Osteoblast (primary cell): ENCODE measurements at places on chromosomes 6 and 20.
A peak's percentile ranks its signal among the peaks of the same experiment; 100 is the strongest.

GRCh38 chr6:79782792-79783580 lies 151.9 kb downstream of the SH3BGRL2 start:
- DNase-seq: no peak

DNA sequence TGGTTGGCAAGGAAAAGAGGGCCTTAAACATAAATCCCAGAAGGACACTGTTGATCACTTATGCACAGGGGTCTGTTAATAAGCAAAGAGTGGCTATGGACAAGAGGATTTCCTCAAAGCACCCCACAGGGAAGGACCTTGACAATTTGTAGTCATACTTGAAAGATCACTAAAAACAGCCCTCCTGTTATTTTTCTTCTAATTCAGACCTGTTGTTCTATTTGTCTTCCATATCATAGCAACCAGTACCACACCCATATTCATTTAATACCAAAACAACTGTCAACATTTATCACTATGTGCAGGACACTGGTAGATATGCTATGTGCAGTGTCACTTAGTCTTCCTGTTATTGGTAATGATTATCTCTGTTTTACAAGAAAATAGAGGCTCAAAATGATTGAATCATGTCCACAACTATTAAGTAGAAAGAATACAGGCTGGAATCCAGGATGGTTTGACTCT lies 3.2 kb upstream of the DYNLRB1 start:
- no peak for DNase-seq

DNA sequence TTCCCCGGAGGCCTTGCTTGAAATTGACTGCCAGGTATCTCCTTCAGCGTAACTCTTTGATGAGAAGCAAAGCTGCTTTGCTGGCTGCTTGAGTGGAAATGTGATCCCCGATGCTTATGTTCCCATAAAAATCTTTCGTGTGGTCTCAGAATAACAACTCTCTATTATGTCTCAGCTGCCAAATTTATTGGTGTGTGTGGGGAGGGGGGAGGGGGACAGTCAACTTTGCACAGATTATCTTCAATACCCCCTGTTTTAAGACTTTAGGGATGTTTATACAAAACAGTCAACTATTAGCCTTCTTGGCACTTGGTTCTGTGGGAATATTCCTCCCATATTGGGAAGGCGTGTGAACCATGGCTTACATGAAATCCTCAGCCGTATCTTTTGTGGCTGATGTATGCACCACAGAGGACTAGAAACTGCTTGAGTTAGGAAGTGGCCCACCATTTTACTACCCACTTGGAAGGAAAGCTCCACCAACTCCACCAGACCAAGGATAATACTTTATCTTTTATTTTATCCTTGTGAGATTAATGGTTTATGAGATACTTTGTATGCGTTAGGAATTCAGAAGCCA lies 101.5 kb upstream of the SLC24A3 start:
- DNase-seq: no peak

DNA sequence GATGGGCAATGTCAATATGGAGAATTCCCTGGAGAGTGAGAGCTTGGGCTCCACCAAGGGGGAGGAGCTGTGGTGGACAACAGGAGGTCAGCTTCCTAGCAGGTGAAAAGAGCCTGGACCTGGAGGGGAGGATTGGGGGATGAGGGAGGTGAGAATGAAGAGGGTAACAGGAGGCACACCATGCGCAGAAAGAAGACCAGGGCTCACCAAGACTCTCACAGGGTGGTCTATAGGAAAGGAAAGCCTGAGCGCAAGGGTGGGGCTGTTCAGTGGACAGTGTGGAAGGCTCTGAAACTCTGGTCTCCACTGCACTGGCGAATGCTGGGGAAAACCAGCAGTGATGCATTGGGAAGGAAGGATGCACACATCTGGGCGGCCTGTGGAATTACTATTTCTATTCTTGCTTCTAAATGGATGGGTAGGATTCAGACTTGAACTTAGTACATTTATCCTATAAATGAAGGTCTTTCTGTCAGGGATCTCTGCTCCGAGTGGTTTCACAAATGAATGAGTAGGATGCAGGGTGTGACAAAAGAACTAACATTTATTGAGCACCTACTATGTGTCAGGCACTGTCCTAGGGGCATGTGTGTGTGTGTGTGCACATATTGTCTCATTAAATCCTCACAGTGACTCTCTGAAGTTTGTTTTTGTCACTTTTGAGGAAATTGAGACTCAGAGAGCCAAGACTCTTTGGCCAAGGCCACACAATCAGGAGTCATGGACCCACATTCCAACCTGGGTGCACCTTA lies 152.7 kb downstream of the CD83 start:
- no peak for DNase-seq

DNA sequence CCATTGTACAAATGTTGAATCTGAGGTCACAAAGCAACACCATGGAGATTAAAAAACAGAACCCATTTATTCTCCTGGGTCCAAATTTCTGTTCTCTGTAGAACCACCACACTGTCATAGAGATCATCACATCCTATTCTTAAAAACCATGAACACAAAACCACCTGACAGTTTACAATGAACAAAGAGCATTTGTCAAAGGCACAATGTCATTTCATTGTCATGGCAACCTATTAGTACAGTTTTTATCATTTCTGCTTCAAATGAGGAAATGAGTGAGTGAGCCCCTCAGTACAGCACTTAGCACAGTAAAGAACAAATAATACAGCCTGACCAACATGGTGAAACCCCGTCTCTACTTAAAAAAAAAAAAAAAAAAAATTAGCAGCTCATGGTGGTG lies 23.1 kb upstream of the LAMP5 start:
- no peak for DNase-seq

GRCh38 chr6:41791984-41792383 lies 4.5 kb downstream of the TOMM6 start:
- DNase-seq: no peak

GRCh38 chr6:167416676-167417430 lies 92.0 kb downstream of the TTLL2 start:
- DNase-seq: no peak

- no peak for DNase-seq
Observed at GRCh38 chr6:33505548-33506370, 51.4 kb downstream of the ZBTB9 start.

DNA sequence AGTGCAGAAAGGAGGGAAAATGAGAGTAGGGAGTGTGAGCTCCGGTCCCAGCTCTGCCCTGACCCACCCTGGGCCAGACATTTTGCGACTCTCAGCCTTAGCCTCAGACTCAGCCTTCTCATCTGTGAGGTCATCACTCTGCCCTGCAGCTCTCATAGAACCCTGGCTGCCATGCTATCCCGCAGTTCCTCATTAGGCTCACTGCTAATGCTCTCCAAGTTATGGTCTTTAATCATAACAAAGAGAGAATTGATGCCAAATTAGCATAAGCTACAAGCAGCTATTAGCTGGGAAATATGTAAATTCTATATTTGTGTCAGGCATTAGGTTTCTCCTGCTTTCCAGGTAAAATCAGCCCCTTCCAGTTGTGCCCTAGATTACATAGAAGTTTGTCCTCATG lies 46.5 kb upstream of the MLN start:
- DNase-seq: peak; percentile 13

- DNase-seq: peak; percentile 58
Observed at GRCh38 chr6:1736346-1737105, 126.8 kb downstream of the FOXC1 start.

- no peak for DNase-seq
Observed at GRCh38 chr6:119353696-119354095, 4.1 kb upstream of the MAN1A1 start.

DNA sequence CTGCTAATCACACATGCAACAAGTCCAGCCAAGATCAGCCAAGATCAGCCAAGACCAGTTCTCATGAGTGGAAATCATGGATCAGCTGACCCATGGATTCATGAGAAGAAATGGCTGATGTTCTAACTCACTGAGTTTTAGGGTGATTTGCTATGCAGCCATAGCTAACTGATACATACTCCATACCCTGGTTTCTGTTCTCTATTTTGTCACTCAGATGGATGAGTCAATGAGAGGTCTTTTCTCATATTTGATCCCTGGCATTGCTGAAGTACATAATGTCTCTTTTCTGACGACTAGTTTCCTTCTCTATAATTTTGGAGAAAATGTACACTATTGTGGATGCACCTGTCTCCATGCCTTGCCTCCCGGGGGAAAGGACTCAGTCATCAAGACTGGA lies 118.4 kb upstream of the LY86 start:
- DNase-seq: no peak

DNA sequence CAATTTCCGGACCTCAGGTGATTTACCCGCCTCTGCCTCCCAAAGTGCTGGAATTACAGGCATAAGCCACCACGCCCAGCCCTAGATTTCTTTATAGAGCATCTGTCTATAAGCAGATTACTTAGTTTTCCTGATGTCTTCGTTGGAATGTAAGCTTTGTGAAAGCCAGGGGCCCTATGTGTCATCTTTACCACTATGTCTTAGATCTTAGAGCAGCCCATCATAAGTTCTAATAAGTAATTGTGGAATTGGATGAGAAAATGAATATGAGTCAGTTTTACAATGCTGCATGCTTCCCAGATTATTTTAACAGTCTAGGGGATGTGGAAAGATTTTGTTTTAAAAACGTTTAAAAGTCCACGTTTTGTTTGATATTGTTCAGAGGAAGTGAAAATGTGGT lies 9.1 kb upstream of the ZBTB2 start:
- DNase-seq: peak; percentile 86

DNA sequence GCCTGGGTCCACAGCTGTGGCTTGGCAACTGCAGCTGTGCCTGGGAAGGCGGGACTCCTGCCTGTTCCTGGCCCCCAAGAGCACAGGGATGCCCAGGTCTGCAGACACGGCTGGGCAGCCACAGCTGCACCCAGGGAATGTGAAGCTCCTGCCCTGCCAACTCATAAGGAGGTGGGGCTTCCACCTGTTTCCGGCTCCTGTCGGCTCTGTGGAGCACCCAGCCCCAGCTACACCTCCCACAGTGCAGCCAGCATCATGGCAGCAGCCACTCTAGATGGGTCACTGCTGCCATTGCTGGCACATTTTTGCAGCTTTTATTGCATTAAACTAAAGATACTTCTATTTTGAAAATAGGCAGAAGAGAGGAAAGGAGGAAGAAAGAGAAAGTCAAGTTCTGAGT lies 207.9 kb downstream of the SAMD5 start:
- DNase-seq: no peak

GRCh38 chr6:48389146-48390043 lies 278.4 kb upstream of the PTCHD4 start:
- no peak for DNase-seq

- peak; percentile 86 for DNase-seq
Observed at GRCh38 chr6:24205020-24205492, 79.0 kb downstream of the NRSN1 start.

DNA sequence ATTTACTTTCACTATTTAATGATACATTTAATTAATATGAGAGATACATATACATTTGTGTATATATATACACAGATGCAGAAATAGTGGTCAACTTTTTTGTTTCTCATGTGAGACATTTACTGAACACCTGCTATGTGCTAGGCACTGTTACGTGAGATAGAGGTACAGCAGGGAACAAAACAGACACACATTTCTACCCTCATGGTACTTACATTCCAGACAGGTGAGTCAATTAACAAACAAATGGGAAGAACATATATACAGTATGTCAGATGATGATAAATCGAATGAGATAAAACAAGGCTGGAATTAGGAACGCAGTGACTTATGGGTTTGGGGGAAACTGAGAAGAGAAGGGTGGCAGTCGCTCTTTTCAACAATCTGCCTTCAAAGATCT lies 5.1 kb downstream of the TFB1M start:
- DNase-seq: no peak

DNA sequence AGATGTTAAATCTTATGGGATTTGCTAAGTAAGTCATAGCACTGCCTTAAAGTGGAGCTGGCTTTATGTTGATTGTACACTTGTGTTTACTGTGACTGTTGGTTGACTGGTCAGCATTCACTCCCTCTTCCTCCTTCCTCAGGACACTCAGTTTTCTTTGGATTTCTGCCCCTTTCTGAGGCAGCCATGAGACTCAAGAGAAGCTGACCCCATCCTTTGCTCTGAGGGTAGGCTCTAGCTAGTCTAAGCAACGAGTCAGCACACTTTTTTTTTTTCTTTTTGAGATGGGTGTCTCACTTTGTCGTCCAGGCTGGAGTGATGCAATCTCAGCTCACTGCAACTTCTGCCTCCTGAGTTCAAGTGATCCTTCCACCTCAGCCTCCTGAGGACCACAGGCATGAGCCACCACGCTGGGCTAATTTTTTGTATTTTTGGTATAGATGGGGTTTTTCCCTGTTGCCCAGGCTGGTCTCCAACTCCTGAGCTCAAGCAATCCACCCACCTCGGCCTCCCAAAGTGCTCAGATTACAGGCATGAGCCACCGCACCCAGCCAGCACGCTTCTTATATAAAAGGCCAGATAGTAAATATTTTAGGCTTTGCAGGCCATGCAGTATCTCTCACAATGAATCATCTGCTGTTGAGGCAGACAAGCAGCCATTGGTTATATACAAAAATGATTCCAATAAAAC lies 191.4 kb downstream of the NFATC2 start:
- peak; percentile 91 for DNase-seq

DNA sequence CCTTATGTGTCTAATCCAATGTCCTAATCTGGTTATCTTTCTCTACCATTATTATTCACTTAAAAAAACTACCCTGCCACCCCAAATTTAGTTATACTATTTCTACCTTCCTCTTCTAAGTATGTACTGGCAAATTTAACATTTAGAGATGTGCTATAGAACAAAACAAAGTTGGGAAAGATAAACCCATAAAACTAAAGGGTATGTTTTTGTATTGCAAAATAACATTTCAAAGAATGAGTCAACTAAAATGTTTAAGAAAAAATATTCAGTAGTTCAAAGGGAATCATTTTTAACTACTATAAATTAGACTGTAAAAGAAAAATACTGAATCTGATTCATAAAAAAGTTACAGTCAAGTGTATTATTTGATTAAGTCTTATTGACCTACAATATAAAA lies 103.0 kb downstream of the LMBRD1 start:
- DNase-seq: peak; percentile 0

GRCh38 chr6:149907317-149907716 lies 9.4 kb upstream of the RAET1E start:
- no peak for DNase-seq

GRCh38 chr20:46928580-46929132 lies 34.0 kb downstream of the EYA2 start:
- DNase-seq: no peak

DNA sequence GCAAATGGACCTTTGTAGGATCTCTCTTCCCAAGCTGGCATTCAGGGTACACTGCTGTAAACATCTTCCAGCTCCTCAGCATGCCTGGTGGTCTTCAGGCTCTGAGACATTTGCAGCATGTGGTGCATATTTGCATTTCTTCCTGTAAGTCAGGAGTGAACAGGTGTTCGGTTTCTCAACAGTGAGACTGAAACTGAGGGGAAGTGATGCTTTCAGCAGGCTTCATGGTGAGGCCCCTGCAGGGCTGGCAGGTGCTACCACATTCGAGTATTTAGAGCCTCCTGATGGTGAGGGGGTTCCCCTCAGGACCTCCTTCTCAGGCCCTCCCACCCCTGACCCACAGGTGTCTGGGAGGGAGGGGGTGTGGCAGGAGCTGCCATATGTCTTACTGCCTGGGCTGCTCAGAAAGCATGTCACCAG lies 15.1 kb downstream of the MYBL2 start:
- no peak for DNase-seq

GRCh38 chr20:35947489-35947888 lies 6.8 kb downstream of the SCAND1 start:
- DNase-seq: peak; percentile 43

GRCh38 chr20:23295934-23296333 lies 54.7 kb upstream of the NXT1 start:
- no peak for DNase-seq

- no peak for DNase-seq
Observed at GRCh38 chr6:81768150-81768942, 15.9 kb upstream of the TENT5A start.

- DNase-seq: no peak
Observed at GRCh38 chr6:91142154-91142553, 555.3 kb upstream of the MAP3K7 start.

- no peak for DNase-seq
Observed at GRCh38 chr6:54646951-54647664, 199.5 kb upstream of the FAM83B start.
